Naive thymus-derived CD4-positive, alpha-beta T cell (primary cell): ENCODE measurements at places on chromosomes 12 and 14. TPM values are rescaled to one million over a fixed set of nuclear protein-coding genes. Genes with fewer than 3 reads are reported as not detected.
A peak's percentile ranks its signal among the peaks of the same experiment; 100 is the strongest.

Gene ZNF219
- 5.7 and 6.0 TPM in 2 replicates for total RNA-seq

GRCh38 chr14:87102811-87103378, 890.1 kb downstream of the GALC start:
- no peaks in the 10 kb centered on the region for H3K36me3 ChIP-seq
- no peak for DNase-seq
- H3K27me3 ChIP-seq: no peaks in the 10 kb centered on the region
- no peaks in the 10 kb centered on the region for H3K4me1 ChIP-seq

DNA sequence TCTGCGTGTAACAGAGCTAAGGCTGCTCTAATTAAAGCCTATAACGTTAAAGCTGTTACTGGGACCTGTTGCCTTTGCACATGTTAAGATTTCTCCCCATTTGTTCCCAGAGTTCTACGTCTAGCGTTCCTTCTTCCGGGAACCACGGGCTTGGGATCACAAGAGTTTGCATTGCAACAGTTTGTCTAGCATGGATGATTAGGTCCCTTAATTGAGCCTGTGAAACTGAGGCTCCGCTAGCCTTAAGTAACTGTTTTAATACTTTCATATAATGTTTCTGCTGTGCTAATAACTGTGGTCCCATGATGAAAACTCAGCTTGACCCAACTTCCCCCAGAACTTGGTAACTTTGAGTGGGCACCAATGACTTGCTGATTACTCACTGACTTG, 16.7 kb upstream of the LYZ start:
- peak overlapping the region; percentile 92 for H3K27ac ChIP-seq
- peaks cover 20% of the 10 kb centered on the region for H3K4me1 ChIP-seq
- H3K27me3 ChIP-seq: no peaks in the 10 kb centered on the region
- no peaks in the 10 kb centered on the region for H3K36me3 ChIP-seq
- peak; percentile 2 for DNase-seq
- H3K4me3 ChIP-seq: peak overlapping the region; percentile 83

GRCh38 chr12:125353871-125354270, 288.6 kb downstream of the AACS start:
- no peak overlapping the region for H3K27ac ChIP-seq
- no peaks in the 10 kb centered on the region for H3K27me3 ChIP-seq
- no peak for DNase-seq
- H3K36me3 ChIP-seq: no peaks in the 10 kb centered on the region

GRCh38 chr14:78700236-78700635, 530.1 kb downstream of the NRXN3 start:
- H3K36me3 ChIP-seq: no peaks in the 10 kb centered on the region
- no peak overlapping the region for H3K4me3 ChIP-seq
- no peaks in the 10 kb centered on the region for H3K27me3 ChIP-seq
- H3K4me1 ChIP-seq: no peaks in the 10 kb centered on the region

DNA sequence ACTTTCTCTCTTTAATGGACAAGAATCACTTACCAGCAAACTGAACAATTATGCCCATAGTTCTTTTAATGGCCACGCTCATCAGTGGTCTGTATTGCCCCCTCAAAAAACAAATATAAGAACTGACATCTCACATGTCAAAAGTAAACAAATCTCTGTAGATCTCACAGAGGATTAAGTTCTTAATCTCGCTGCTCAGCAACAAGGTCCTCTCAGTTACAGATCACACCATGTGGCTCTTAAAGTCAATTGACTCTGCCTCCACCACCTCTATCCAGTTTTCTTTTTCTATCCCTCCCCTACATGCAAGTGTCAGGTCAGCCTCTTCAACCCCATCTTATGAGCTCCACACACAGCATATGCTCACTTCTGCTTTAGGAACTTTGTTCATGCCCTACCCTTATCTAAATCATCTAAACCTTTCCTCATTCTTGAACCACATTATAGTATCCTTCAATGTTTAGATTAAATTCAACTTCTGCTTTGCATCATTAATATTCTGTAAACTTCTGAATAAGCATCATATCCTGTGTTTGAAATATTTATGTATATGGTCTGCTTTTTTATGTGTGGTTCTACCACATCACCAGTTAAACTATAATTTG, 7.2 kb downstream of the ADAM20 start:
- DNase-seq: no peak
- no peak overlapping the region for H3K4me3 ChIP-seq

Gene KRT83
- not detected for total RNA-seq

DNA sequence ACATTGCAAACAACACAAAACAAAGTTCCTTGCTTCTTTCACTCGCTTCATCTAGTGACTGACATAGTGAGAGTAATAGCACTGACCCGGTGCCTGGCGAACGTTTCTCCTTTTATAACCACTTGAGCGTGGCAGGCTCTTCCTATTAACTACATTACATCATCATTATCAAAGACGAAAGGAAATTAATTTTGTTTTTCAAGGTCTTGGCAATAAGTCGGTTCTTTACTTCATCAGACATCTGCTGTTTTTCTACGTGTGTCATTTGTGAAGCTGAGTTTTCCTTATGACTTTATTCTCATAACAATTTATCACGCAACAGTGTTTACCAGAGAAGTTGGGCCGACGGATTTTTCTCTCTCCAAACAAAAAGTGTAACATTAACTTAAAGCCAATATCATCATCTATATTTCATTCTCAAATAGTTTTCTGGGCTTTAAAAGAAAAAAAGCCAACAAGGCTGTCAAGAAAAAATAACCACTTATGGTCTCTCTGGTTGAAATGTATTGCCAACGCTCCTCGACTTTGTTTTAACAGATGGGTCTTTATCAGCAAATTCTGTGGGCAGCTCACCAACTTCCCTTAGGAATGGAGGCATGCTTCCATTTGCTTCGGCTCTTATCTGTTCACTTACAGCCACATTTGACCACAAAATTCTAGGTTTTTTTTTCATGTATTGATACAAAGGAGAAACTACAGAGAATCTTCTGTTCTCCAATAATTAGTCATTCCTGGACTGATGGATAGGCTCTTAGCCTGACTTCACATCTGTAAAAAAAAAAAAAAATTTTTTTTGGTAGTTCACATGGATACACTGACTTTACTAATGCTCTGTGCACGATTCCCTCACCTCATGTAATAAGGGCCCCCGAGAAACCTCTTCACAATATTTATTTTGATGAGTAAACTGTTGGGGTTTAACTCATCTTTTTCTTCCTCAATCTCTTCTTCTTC, 97.1 kb upstream of the CDKN3 start:
- H3K36me3 ChIP-seq: no peaks in the 10 kb centered on the region
- no peak for DNase-seq
- H3K4me3 ChIP-seq: no peak overlapping the region
- H3K27ac ChIP-seq: no peak overlapping the region
- no peaks in the 10 kb centered on the region for H3K27me3 ChIP-seq
- no peaks in the 10 kb centered on the region for H3K4me1 ChIP-seq

GRCh38 chr12:112393328-112393727, 11.1 kb upstream of the HECTD4 start:
- no peaks in the 10 kb centered on the region for H3K36me3 ChIP-seq
- H3K27ac ChIP-seq: no peak overlapping the region
- no peaks in the 10 kb centered on the region for H3K4me1 ChIP-seq
- H3K4me3 ChIP-seq: no peak overlapping the region

GRCh38 chr14:33642080-33642479, 308.8 kb downstream of the EGLN3 start:
- no peaks in the 10 kb centered on the region for H3K27me3 ChIP-seq
- no peak overlapping the region for H3K27ac ChIP-seq
- H3K4me1 ChIP-seq: no peaks in the 10 kb centered on the region
- H3K36me3 ChIP-seq: no peaks in the 10 kb centered on the region
- no peak overlapping the region for H3K4me3 ChIP-seq
- no peak for DNase-seq

Gene DIP2B
- total RNA-seq: 39.9 TPM

DNA sequence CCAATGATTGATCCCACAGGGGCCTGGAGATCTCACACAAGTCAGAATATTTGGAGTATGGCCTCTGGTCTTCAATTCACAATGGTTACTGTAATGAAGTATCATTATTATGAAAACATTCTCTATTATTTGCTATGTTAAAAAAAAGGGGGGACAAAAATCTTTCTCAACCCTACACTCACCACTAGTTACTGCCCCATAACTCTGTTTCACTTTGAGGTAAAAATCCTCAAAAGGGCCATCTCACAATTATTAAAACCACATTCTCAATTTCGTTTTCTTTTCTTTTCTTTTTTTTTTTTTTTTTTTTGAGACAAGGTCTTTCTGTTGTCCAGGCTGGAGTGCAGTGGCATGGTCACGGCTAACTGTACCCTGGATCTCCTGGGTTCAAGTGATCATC, 59.6 kb upstream of the KCNC2 start:
- H3K27me3 ChIP-seq: no peaks in the 10 kb centered on the region
- no peak overlapping the region for H3K27ac ChIP-seq
- H3K36me3 ChIP-seq: no peaks in the 10 kb centered on the region
- no peak for DNase-seq
- H3K4me3 ChIP-seq: no peak overlapping the region
- no peaks in the 10 kb centered on the region for H3K4me1 ChIP-seq

- no peak overlapping the region for H3K27ac ChIP-seq
- H3K4me3 ChIP-seq: no peak overlapping the region
- DNase-seq: no peak
- H3K36me3 ChIP-seq: no peaks in the 10 kb centered on the region
- H3K4me1 ChIP-seq: no peaks in the 10 kb centered on the region
- no peaks in the 10 kb centered on the region for H3K27me3 ChIP-seq
Measured at GRCh38 chr14:24721775-24722174, 87.8 kb upstream of the GZMB start.

DNA sequence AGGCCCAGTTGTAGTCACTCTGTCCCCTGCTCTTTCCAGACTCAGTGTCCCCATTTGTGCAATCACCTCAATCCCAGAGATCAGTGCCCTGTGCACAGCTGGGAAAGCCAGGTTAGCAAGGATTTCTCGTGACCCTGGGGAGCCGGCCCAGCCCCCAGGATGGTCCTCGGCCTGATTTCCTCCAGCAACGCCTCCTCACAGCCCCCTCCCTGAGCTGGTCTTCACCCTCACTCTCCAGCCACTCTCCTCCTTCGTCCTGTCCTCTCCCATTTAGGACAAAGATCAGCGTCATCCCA, 194.8 kb upstream of the C14orf180 start:
- no peak overlapping the region for H3K27ac ChIP-seq
- no peaks in the 10 kb centered on the region for H3K36me3 ChIP-seq
- peaks cover 12% of the 10 kb centered on the region for H3K4me1 ChIP-seq
- no peak overlapping the region for H3K4me3 ChIP-seq
- DNase-seq: no peak
- H3K27me3 ChIP-seq: no peaks in the 10 kb centered on the region

- H3K27ac ChIP-seq: no peak overlapping the region
- no peaks in the 10 kb centered on the region for H3K27me3 ChIP-seq
- no peaks in the 10 kb centered on the region for H3K36me3 ChIP-seq
- no peak for DNase-seq
- H3K4me3 ChIP-seq: no peak overlapping the region
Measured at GRCh38 chr12:129310346-129310745, 457.1 kb downstream of the GLT1D1 start.

Gene EPYC
- total RNA-seq: not detected

Gene LIN7A
- total RNA-seq: 0.27 and 0.79 TPM in 2 replicates

GRCh38 chr12:50633955-50634354, 129.2 kb downstream of the DIP2B start:
- H3K4me3 ChIP-seq: no peak overlapping the region
- peaks cover 12% of the 10 kb centered on the region for H3K4me1 ChIP-seq
- no peak overlapping the region for H3K27ac ChIP-seq
- DNase-seq: no peak
- H3K27me3 ChIP-seq: no peaks in the 10 kb centered on the region

Gene EID3
- 7.4 and 8.2 TPM in 2 replicates for total RNA-seq

Gene GLIPR1
- 132 TPM for total RNA-seq

DNA sequence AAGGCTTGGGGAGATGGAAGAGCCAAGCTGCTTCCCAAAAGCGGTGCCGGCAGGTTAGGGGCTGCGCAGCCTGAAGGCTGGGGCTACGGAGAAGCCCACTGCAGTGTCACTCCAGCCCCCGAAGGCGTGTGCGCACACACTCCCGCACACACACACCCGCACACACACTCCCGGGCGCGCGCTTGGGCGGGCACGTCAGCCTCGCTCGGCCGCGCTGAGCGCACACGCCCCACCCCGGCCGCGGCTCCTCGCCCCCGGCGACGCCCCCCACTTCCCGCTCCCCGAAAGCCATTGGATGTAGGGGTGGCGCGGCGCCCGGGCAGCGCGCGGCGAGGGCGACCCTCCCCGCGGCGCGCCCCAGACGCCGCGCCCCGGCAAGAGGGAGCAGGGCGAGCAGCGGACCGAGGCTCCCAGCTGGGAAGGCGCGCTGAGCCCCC, at the start of gene KCNK10:
Gene KCNK10, minus strand, starts transcription at position 184 of the 437 bp plus-strand sequence. CDS start 471 bp downstream, outside the sequence.
- no peaks in the 10 kb centered on the region for H3K4me1 ChIP-seq
- H3K27ac ChIP-seq: no peak within 1 kb of the TSS
- H3K36me3 ChIP-seq: no peaks in the 10 kb centered on the region
- no peak within 1 kb of the TSS for H3K4me3 ChIP-seq

- H3K27me3 ChIP-seq: no peaks in the 10 kb centered on the region
- H3K36me3 ChIP-seq: no peaks in the 10 kb centered on the region
- no peak overlapping the region for H3K27ac ChIP-seq
- no peaks in the 10 kb centered on the region for H3K4me1 ChIP-seq
Measured at GRCh38 chr12:5295151-5295550, 136.8 kb upstream of the NTF3 start.

GRCh38 chr14:22602862-22603261, 4.8 kb downstream of the ABHD4 start:
- no peak overlapping the region for H3K27ac ChIP-seq
- no peak overlapping the region for H3K4me3 ChIP-seq
- H3K36me3 ChIP-seq: peaks cover 8% of the 10 kb centered on the region
- H3K27me3 ChIP-seq: no peaks in the 10 kb centered on the region

- no peak overlapping the region for H3K4me3 ChIP-seq
- no peaks in the 10 kb centered on the region for H3K36me3 ChIP-seq
- DNase-seq: no peak
Measured at GRCh38 chr12:65568517-65568916, 255.8 kb upstream of the HMGA2 start.

DNA sequence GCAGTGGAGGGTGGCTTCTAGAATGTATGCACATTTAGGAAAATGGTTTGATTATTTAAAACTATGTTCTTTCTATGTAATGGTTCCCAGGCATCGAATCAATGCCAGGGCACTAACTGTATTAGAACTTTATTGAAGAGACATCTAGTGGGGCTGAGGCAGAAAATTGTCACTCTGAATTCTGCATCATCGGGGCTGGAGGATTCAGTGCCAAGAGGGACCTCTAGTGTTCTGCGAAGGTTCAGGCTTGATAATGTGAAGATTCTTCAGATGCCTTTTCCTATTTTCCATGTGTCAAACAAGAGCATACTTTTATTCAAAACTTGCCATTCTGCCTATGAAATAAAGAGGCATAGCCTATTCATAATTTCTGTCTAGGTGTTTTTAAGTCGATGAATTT, 146.3 kb downstream of the CAND1 start:
- no peaks in the 10 kb centered on the region for H3K36me3 ChIP-seq
- H3K4me1 ChIP-seq: no peaks in the 10 kb centered on the region
- H3K27ac ChIP-seq: no peak overlapping the region
- H3K4me3 ChIP-seq: no peak overlapping the region

- no peak overlapping the region for H3K4me3 ChIP-seq
- H3K4me1 ChIP-seq: peaks cover 4% of the 10 kb centered on the region
- no peaks in the 10 kb centered on the region for H3K27me3 ChIP-seq
- H3K27ac ChIP-seq: no peak overlapping the region
Measured at GRCh38 chr12:19490908-19491307, 51.6 kb downstream of the AEBP2 start.
